Activated CD4-positive, CD25-positive, alpha-beta regulatory T cell treated with anti-CD3 and anti-CD28 coated beads, Interleukin-2, amount 50 U/mL, for 16 hours (primary cell): ENCODE measurements at places on chromosomes 5 and 9.

- DNase-seq, result no peak
Measured at GRCh38 chr9:133991214-133991921, 756 bp downstream of the VAV2 start.

GRCh38 chr9:117917873-117918272 is 213.7 kb downstream of the TLR4 start:
- DNase-seq, result no peak

DNA sequence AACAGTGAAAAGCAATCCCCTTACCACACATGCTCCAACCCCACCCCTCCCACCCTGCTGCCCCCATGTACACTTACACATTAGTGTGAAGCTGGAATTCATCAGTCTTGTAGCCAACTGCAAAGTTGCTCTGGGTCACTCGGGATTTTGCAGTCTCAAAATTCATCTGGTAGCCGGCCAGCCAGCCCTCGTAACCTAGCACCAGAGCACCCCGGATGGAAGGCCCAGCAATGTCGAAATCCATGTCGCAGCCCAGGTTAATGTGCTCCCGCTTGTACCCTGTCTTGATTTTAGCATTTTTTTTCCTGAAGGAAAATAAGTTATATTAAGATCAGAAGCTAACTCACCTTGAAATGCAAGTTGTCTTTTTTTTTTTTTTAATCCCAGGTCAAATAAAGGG is 12.2 kb upstream of the C5orf15 start:
- no peak for DNase-seq

GRCh38 chr9:132030626-132031325 is 48.9 kb downstream of the MED27 start:
- no peak for DNase-seq

DNA sequence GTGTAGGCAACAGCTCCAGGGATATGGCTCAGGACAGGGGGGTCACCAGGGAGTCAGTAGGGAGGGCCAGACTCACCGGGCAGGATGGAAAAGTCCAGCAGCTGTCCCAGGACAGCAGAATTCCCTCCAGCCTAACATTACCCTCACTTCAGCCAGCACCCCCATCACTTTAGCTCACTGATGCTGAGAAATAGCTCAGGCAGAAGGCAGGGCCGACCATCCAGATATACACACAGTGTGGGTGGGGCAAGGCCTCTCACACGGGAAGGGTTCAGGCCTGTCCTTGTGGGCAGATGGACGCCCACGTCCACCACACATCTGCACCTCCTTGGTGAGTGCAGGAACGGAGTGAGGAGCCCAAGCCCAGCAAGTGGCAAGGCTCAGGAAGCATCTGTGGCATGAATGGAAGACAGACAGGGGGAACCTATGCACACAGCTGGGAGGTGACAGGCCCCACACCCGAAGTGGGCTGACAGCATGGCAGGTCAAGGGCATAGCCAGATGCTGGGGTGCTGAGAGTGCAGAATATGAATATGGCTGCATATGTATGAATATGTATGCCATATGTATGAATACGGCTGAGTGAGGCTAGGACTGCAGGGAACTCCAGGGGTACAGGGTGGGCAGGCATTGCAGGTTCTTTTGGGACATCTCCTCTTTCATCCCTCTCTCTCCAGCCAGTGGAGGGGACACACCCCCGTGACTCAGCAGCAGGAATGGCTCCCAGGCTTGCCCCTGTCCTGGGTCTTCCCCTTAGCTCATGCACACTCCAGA is 17.0 kb downstream of the BICD2 start:
- DNase-seq, result no peak

DNA sequence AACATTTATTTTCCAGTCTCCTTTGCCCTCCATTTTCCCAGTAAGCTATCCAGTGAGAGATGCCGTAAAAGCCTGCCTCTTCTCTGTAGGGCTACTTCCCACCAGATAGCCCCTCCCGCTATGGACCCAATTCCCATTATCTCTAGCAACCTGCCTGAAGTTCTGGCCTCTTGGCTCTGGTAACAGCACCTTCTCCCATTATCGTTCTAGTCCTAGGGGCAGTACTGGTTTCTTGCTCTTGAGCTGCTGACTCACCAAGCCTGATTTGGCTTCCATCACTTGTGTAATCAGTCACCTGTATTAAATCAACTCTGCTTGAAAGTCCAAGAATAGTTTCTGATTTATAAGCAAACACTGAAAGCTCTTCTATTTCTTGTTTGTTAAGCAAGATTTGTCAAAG is 42.8 kb upstream of the PARP8 start:
- DNase-seq, result no peak

GRCh38 chr9:109416135-109416706 is 81.9 kb downstream of the PTPN3 start:
- no peak for DNase-seq

DNA sequence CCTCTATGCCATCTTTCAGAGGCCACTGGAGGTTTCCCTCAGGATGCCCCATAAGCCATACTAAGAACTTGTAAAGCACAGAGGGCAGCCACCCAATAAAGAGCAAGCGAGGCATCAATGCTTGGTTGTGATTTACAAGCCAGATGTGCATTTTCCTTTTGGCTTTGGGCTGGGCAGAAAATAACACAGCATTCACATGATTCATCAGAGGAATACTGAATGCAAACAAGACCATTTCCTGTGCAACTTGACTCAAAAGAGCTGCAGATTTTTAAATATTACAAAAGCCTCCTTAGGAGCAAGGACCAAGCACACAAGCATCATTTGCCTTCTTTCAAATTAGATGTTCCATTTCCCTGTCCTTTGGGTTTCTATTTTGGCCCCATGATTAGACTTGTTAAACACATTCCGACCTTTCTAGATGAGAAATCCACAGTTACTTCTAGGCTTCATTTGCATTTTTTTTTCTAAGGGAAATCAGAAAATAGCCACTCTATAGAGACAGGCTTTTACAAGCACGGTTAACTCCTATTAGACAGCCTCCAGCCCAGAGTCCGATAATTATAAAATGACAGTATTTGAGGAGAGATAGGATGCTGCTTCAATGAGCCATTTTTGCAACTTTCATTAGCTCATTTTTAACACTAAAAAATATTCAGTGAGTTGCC is 207.8 kb downstream of the SEMA5A start:
- no peak for DNase-seq

DNA sequence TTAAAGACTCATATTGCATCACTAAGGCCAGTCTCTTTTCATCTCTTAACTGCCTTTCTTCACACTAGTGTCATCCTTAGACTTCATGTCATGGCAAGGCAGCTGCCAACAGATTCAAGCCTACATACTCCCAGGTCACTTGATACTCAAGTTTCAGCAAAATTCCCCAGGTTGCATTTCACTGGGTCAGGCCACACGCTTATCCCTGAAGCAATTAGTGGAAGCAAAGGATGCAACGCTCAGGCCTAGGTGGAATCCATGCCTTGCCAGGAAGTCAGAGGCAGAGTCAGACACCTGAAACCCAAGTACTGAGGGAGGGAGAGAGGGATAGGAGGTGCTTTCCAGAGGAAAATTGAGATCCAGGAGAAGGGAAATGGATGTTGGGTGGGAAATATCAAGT is 28.9 kb downstream of the YIPF5 start:
- no peak for DNase-seq

DNA sequence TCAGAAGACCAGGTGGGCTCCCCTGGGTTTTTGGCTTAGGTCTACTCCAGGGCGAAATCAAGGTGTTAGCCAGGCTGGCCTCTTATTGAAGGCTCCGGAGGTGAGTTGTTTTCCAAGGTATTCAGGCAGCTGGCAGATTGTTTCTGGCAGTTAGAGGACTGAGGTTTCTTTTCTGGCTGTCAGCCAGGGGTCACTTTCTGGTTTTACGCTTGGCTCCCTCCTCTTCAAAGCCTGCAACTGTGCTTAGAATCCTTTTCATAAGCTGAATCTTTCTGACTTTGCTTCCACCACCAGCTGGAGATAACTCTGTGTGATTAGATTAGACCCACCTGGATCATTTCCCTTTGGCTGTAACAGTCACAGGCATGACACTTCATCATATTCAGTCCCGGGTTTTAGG is 24.6 kb downstream of the RFK start:
- no peak for DNase-seq

- no peak for DNase-seq
Measured at GRCh38 chr9:76255781-76256455, 138.3 kb downstream of the RFK start.

DNA sequence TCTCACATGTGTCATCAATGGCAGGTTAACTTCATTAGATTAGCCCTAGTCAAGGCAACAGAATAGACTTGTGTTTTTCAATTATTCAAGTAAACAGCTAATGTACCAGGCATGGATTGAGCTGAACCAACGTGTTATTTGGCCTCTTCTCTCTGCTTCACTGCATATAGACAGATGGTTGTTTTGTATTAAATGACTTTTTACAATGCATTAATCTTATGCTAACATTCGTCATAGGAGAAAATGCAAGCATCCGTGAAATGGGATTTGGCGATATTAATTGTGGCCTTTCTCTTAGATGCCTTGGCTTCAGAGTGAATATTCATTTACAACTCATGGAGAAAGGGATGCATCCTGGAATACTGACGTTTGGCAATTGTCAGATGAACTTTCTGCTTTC is 208.0 kb downstream of the KCTD16 start:
- no peak for DNase-seq

DNA sequence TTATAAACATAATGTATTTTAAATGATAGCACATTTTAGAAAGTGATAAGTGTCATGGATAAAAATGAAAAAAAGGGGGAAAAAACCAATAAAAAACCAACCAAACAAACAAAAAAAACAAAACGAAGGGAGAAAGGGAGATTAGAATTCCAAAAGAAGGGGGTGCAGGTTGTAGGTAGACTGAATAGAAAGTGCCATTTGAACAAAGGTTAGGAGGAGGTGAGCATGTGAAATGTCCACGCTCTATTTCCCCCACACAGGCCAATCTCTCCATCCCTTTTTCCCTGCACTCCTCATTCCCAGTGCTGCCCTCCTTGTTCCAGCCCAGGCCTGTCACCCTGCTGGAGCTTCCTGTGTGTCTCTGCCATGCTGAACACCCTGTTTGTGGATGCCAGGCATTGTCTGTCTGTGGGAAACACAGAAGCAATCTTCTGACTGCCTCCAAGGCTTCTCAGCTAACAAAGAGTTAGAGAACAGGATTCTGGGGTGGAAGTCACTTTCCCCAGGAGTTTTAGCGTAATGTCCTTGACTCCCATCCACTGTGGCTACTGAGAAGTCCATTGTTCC is 138.8 kb downstream of the ADAMTS16 start:
- DNase-seq, result no peak

DNA sequence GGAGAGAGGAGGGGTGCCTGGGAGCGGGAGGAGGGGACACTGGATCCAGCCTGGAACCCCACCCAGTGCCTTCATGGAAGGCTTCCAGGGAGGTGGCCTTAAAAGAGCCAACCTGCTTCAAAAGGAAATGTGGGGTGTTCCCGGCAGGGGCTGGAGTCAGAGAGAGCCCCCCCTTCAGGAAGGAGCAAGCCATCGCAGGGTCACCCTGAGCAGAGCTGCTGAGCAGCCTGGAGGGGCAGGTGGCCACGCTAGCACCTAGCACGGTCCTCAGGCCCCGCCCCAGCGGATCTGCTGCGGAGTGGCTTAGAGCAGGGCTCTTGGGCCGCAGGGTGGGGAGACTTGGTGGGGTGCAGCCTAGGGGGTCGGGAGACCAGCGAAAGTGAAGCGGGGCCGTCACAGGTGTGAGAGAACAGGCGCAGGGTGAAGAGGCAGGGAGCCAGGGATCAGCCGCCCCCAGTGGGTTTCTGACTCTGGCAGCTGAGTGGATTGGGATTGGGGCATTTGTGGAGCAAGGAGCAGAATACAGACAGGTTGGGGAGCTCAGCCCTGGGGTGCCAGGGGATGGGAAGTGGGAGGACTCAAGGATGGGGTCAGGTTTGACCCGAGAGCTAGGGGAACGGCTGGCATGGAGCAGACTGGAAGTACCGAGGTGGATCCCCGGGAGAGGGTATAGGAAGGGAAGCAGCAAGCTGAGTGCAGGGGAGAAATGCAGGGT is 1.5 kb downstream of the LCN2 start:
- no peak for DNase-seq

- DNase-seq, result no peak
Measured at GRCh38 chr9:107294756-107295155, 11.7 kb downstream of the RAD23B start.

DNA sequence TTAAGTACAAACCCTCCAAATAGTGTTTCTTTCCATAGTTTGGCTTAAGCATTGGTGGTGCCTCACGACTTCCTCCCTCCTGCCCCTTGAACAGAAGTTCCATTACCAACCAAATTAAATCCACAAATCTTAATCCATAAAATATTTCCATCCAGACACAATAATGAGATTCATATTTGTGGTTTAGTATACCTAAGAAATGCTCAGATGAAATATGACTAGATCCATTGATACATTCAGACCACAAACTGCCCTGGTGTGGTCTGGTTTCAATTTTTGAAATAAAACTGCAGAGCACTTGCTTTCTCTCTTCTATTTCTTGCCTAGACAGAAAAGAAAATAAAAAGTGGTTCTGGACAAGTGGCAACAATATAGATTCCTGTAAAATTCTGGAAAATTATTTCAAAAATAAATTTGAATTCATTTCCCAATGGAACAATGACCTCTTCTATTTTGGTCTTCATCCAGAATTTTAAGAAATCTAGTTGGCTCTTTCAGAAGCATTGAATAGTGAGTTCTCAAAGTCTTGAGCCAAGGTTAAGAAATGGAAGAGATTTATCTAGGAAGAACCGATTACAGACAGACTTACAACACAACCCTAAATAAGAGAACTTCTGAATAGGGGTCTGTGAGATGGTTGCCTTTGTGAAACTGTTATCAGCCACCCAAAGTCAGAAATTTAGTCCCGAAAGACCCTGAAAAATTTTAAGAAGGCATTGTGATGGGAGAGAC is 14.0 kb downstream of the TNC start:
- no peak for DNase-seq

DNA sequence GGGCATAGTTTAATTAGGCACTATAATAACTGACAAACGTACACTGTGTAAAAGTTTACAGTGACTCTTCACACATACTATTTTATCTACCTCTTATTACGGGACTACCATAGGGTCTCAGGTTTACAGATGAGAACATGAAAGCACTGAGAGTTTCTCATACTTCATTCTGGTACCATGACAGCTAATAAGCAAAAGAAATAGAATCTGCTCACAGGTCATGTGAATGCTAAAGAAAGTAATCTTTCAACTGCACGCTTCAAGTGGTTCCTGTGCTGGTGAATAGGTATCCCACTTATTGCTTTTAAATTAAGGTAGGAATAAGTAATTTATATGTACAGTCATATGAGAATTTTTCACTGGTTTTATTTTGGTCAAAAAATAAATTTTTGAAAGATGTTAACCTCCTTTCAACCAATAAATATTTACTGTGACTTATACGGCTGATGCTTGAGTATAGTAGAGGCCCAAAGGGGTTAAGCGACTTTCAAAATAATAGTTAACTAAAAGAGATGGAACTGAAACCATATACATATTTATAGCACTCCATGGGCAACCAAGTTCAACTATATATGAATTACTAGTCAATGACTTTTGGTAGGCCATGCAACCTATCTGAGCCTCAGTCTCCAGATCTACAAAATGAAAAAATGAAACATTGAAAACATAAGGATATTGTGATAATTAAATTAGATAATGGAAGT is 8.1 kb downstream of the CDKN2A start:
- no peak for DNase-seq

- DNase-seq, result no peak
Measured at GRCh38 chr5:83428890-83429289, 42.7 kb upstream of the VCAN start.
